ENCODE measurements at places on chromosomes 1 and 21.

GRCh38 chr1:30029677-30030076, 693.7 kb downstream of the MATN1 start:
- DNase-seq: no peak

DNA sequence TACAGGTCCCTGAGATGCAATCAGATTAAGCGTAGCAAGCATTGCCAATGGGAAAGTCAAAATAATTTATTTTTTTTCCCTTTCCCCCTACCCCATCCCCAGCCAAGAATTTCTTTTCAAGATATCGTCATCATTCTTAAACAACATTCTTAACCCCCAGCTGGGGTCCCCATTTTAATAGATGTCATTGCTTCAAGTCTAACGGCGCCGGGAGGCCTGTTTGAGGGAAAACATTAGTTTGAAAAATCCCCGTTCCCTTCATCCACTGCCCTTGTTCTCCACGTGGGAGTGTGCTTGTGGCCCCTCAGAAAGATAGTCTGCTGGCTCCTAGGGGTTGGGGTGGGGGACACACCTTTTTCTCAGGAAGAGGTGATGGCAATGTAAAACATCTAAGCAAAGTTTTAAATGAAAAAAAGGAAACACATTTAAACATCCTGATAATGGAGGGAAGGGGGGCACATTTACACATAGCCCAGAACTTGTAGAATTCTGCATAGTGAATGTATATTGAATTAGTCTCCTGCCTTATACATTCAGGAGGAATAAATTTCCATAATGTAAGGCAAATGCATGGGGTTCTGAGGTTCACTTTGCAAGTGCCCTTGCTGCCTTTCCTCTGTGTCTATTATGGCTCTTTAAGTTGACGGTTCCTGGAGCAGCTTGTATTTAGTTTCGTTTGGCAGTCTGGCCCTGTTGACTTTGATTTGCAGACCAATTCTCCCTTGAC, 6.8 kb downstream of the TRNP1 start:
- no peak for DNase-seq

- DNase-seq: no peak
Measured at GRCh38 chr1:84225646-84226045, 75.9 kb upstream of the SAMD13 start.

GRCh38 chr1:241730031-241730430, 78.0 kb downstream of the WDR64 start:
- DNase-seq: no peak
